Body of pancreas (tissue), 4 donors: ENCODE measurements at places on chromosomes 7 and 10. TPM values are rescaled to one million over a fixed set of nuclear protein-coding genes. Genes with fewer than 3 reads are reported as not detected.

GRCh38 chr7:49669692-49670260 lies 103.7 kb upstream of the VWC2 start:
- no peak overlapping the region for H3K4me3 ChIP-seq
- no peak overlapping the region for H3K27ac ChIP-seq
- no peaks in the 10 kb centered on the region for H3K36me3 ChIP-seq
- H3K4me1 ChIP-seq, result no peaks in the 10 kb centered on the region

The ADAM22 gene
- 1.0 TPM for total RNA-seq

DNA sequence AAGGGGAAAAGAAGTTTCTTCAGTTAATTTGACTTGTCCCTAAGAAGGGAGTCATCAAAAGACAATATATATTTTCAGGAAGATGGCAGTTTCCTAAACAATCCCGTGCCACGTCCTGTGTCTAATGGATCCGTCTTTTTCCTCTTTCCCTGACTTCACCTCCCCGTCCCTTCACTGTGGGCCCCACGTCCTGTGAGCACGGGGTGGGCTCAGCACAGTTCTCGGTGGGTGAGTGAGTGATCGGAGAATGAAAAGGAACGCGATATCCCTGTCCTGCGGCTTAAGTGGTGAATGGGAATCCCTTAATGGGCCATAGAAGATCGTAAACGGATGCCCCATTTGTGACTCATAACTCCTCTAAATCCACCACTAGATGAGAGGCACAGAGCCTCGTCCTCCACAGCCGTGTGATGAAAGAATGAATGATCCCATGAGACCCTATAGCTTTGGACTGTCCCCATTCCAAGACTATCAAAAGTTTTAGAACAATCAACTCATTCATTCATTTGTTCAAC lies 63.5 kb upstream of the PITRM1 start:
- no peaks in the 10 kb centered on the region for H3K27me3 ChIP-seq
- no peak overlapping the region for H3K27ac ChIP-seq
- H3K4me1 ChIP-seq, result no peaks in the 10 kb centered on the region
- H3K4me3 ChIP-seq, result no peak overlapping the region
- no peak for DNase-seq

DNA sequence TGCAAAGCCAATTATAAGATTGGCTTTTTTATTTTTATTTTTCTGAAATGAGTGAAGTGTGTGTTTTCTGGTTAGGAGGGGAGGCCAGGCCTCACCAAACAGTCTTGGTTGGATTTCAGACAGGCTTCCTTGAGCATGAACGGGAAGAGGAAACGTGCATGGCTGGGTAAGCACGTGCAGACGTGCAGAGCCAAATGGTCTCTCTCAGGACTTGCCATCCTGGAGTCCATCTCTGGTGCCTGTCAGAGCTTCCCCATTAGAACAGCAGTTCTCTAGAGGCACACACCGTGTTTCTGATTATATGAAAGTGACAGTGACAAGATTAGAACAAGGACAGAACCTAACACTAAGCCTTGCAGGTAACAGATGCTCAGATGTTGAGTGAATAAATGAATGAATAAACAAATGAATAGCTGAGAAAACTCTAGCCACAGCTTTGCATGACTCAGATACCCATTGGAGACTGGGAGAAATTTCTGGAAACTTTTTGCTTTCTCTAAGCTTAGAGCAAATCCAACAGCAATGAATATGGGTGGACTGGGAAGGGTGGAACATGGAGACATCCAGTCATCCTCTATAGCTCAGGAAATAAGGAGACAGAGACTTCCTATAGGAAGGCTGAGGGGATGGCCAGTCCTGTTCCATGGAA lies 11.8 kb upstream of the CALD1 start:
- no peaks in the 10 kb centered on the region for H3K27me3 ChIP-seq
- DNase-seq, result no peak
- no peaks in the 10 kb centered on the region for H3K36me3 ChIP-seq
- H3K4me3 ChIP-seq, result no peak overlapping the region
- no peaks in the 10 kb centered on the region for H3K4me1 ChIP-seq
- H3K27ac ChIP-seq, result no peak overlapping the region

The OR6V1 gene
- total RNA-seq, result not detected

The SLC18A3 gene
- not detected for total RNA-seq

- peaks cover 59% of the 10 kb centered on the region for H3K4me1 ChIP-seq
- no peak for DNase-seq
- H3K4me3 ChIP-seq, result no peak overlapping the region
- no peaks in the 10 kb centered on the region for H3K36me3 ChIP-seq
- H3K27me3 ChIP-seq, result no peaks in the 10 kb centered on the region
Measured at GRCh38 chr7:50664461-50664922, 99.3 kb upstream of the DDC start.

The PODXL gene
- 36.9 TPM for total RNA-seq

DNA sequence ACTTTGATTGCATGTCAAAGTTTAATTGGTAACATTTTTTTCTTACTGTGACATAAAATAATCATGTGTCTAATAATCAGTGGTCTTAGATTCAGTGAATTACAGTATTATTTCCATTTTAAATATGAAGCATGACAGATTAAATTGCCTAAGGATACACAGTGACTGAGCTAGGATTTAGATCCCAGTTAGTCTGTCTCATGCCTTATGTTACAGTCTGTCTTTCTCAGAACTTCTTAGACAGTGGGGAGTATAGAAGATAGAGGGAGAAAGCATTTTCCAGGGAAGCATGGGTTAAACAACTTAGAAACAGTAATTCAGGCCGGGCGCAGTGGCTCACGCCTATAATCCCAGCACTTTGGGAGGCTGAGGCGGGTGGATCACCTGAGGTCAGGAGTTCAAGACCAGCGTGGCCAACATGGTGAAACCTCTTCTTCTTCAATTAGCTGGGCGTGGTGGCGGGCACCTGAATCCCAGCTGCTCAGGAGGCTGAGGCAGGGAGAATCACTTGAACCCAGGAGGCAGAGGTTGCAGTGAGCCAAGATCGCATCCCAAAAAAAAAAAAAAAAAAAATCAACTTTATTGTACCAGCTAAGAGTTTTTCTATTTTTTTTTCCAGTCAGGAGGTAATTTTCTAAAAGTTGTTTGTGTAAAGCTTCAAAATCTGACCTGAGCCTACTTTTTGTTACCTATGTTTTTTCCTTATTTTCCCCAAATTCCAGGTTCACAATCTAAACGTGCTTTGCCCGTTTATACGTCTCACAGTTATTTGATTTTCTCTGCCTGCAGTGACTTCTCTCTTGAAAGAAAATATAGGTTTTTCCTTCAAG lies 3.3 kb downstream of the CASD1 start:
- no peak overlapping the region for H3K4me3 ChIP-seq
- peaks cover 35% of the 10 kb centered on the region for H3K4me1 ChIP-seq
- DNase-seq, result no peak
- H3K36me3 ChIP-seq, result no peaks in the 10 kb centered on the region
- no peak overlapping the region for H3K27ac ChIP-seq

- no peak overlapping the region for H3K4me3 ChIP-seq
- H3K27ac ChIP-seq, result no peak overlapping the region
- no peak for DNase-seq
- peaks cover 3% of the 10 kb centered on the region for H3K27me3 ChIP-seq
Measured at GRCh38 chr10:129280908-129281586, 186.0 kb upstream of the MGMT start.
